Mesenchymal stem cell (in vitro differentiated cells and primary cell): ENCODE measurements at places on chromosomes 2 and 18.

DNA sequence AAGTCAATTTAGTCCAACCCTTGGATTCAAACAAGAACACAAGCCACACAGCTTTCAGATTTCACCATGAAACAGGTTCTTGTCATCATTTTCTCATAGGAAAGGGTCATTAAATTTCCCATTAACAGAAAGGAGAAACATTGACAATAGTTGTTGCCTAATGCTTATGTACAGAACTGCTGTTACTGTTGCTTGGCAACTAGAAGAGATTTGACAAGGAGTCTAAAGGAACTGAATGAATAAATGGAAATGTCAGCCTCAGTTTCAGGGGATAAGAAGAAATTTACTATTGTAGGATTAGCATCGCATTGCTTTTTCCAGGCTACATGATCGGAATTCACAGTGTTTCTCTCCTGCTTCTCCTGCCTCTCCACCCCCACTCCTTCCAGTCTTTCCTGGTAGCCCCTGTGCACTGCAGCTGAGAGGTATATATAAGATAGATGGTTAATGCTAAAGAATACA is 90.3 kb downstream of the SPATS2L start:
- DNase-seq, result peak; percentile 88

DNA sequence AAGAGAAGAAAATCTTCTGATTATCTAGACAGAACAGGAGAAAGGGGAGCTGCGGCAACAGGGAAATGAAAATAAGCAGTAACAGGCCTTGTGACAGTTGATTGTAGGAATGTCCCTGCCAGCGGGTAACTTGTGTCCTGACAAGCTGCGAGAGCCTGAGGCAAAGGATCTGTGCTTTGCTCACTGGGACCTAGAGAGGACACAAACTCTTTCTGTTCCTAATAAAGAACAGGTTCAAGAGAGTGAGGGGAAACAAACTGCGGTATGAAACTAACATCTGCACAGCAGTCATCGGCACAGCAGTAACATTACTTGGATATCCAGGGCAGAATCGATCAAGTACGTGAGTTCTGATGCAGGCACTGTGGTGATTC is 103.7 kb upstream of the THOC1 start:
- DNase-seq, result peak; percentile 17

DNA sequence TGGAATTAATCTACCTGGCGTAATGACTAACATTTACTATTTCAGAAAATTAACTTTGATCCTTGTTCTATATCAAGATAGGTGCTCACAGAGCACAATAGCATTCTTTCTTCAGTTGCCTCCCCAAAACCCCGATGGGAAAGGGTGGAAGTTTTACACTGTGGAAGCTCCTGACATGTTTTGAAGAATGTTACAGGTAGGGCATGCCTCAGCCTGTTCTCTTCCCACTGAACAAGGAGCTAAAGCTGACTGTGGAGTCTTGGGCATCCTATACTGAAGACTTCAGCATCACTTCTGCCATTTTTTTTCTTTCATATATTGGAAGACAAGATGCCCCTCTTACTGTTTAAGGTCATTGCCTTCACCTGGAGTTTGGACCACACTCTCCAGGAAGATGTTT is 211.2 kb downstream of the SPP2 start:
- no peak for DNase-seq

DNA sequence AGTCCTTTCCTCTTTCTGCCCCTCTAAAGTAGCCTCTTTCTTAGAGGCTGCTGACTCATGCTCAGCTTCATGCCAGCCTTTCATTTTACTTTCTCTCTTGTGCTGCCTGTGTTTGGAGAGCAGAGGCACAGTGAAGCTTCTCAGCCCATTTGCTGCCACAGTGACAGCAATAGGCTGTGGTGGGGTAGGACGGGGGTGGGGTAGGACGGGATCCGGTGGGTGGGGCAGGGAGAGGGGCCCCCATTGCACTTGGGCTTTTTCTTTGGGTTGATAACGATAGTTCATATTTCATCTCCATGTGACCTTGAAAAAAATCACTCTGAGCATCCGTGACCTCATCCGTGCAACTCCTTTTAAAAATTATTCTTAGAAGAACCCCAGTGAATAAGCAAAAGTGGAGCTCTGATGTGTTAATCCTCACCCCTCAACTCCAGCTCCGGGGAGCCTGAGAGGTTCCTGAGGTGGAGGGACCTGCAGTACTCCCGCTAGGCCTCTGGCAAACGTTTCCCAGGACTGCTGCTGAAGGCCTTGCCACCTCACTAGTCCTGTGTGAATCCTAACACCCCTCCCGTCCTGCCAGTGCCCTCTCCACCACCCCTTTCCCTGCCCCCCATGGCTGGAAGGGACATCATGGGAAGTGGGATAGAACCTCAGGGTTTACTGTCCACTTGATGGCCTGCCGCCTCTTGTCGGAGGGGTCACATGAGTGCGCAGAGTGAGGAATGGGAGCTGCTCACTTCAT is 70.8 kb downstream of the INPP4A start:
- DNase-seq, result peak; percentile 67

DNA sequence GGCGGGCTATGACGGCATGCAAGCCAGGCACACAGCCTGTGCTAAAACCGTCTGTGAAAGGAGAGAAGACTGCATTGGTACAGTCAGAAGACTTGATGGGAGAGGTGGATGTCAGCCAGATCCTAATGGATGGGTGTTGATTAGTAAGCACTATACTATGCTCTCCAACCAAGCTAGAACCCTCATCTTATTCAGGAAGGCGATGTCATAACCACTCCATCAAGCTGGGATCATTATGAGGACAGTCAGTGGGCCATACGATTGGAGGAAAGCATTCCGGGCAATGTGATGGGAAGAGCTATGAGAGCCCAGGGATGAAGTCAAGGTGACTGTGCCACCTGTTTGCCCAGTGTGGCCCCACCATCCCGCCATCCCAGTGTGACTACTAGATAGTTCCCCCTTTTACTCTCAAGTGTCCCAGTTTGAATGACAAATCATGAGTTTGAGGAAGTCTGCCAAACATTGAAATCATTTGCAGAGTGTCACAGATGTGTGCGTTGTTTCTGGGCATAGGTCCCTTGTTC is 66.4 kb downstream of the MRPS9 start:
- no peak for DNase-seq

DNA sequence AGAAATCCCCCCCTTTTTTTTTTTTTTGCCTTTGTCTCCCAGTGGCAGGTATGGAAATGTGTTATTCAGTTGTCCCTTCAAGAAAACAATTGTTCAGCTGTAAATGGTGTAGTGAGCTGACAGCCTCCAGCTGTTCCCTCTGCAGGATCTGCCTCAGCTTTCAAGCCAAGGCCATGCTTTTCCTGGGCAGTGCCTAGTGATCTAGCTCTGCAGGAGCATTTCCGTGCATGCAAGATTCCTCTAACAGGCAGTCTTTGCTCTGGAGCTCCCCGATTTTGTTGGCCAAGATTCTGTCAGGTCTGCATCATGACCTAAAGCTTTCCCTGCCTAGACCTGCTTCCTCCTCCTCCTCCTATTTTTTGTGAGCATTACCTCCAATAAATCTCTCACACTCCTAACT is 300.7 kb upstream of the UBE2E3 start:
- no peak for DNase-seq

- DNase-seq, result no peak
Measured at GRCh38 chr2:52369178-52369577, 1337.2 kb upstream of the NRXN1 start.

- peak; percentile 32 for DNase-seq
Measured at GRCh38 chr18:46067438-46068007, 4.5 kb downstream of the PSTPIP2 start.

GRCh38 chr2:64905338-64906024 is 83.7 kb upstream of the SLC1A4 start:
- DNase-seq, result no peak

GRCh38 chr18:67913040-67913439 is 396.5 kb upstream of the DSEL start:
- DNase-seq, result no peak

DNA sequence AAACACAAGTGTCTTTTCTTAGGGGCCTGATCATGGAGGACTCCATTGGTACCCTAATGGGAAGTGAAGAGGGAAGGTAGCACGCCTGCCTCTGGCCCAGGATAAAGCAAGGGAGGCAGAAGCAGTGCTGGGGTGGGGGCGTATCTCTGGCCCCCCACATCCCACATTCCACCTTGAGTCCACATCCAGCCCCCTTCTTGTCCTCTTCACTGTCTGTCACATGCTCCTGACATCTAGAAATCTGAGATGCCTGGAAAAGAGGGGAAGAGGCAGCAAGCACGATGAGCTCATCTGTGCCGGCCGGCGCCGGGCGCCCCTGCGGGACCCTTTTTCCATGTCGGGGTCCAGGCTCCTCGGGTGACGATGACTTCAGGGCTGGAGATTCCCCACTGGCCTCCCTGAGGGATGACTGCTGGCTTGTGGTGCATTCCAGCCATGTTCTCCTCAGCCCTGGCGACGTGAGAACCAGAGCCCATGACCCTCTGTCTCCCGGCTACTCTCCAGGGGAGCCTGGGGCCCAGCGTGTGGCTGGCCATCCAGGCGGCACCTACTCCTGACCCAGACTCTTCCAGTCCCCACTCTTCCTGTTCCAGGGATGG is 277.5 kb downstream of the DYSF start:
- no peak for DNase-seq

- peak; percentile 56 for DNase-seq
Measured at GRCh38 chr2:224570328-224570993, 14.7 kb downstream of the CUL3 start.

DNA sequence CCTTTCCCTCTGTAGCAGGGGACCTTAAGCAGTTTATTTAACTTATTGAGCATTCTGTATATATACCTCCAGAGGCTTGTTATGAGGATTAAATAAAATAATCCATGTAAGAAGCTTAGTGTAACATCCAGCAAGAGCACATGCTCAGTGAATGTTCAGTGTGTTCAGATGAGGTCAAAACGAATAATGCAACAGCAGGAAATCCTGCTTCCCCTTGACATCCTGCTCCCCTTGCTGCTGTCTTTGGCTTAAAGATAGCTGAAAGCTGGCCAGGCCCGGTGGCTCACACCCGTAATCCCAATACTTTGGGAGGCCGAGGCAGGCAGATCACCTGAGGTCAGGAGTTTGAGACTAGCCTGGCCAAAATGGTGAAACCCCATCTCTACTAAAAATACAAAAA is 68.7 kb downstream of the COL4A4 start:
- peak; percentile 9 for DNase-seq

DNA sequence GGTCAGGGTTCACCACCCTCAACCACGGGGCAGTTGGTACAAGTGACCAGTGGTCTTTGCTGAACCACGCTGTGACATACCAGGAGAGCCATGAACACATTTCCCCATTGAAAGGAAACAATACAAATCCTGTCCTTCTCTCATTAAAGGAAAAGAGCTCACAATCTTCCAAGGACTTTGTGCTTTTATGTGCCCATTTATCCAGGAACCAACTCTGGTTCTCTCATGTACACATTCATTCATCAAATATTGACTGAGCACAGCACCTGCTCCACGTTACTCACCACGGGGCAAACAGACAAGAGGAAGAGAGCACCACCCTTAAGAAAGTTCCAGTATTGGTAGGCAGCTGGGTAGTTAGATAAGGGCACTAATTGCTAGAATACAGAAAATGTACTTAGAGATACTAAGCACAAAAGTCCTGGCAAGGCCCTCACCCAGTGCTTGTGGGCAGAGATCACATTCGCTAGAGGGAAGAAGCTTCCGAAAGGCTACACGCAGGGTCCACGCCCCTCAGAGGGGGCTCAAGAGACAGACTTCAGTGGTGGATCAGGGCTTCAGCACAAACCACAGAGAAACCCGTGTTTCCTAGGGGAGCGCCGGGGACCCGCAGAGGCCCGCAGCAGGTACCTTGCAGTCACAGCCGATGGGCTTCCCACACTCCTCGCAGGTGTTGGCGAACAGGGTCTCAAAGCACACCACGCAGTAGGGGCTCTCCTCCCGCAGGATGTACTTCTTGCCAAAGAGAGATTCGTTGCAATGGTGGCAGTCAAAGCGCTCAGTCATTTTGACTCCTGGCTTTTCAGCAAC is 12.9 kb downstream of the FHL2 start:
- DNase-seq, result no peak

- DNase-seq, result no peak
Measured at GRCh38 chr2:210617318-210617717, 60.9 kb downstream of the CPS1 start.

DNA sequence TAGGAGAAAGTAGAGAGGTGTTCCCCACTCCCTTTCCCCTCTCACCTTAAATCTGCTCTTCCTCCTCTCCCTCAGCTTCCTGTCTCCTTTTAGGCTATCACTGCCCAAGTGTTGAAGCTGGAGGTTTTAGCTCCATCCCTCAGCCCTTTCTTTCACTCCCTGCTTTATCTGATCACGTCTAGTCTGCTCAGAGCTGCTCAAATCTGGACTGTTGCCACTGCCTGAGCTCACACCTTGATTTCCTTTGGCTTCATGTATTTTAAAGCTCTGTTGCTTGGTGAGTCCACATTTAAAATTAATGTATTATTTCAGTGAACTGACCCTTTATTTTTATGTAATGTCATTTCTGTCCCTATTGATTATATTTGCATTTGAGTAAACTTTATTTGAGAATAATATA is 236.6 kb downstream of the PTGR3 start:
- DNase-seq, result no peak

GRCh38 chr18:57443702-57444101 is 8.5 kb downstream of the ONECUT2 start:
- DNase-seq, result no peak

- peak; percentile 86 for DNase-seq
Measured at GRCh38 chr2:112622528-112622849, 23.2 kb upstream of the SLC20A1 start.

DNA sequence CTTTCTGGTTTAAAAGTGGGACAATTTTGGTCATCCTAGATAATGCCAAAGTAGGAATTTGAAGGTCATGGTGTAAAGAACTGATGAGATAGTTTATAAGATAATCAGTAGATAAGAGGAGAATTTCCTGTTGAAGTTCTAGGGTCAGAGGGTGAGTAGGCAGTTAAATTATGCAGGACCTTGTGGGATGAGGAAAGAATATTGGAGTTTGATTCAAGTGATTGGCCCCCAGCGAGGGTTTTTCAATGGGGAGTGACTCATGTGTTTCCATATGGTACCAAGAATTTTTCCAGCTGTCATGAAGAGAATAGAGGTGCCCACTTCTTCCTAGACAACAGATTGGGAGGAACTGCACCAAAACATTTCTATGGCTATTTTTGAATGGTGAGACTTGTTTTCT is 940.2 kb upstream of the ZEB2 start:
- peak; percentile 32 for DNase-seq

- no peak for DNase-seq
Measured at GRCh38 chr18:4445902-4446301, 9.2 kb downstream of the DLGAP1 start.

DNA sequence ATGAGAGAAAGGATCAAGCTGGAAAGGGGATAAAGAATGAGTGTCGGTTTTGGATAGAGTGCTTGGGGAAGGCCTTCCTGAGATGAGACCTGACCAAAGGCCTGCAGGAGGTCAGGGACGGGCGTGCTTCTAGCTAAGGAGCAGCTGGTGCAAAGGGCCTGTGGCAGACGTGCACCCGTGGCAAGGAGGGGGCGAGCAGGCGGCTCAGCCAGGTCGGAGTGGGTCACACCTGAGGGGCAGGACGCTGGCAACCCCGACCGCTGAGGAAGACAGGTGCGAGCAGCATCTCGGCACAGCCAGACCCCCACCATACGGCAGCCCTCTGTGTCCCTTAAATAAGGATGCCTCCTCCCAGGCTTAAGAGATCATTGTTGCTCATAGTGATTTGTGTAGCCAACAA is 48.1 kb downstream of the ODC1 start:
- no peak for DNase-seq

GRCh38 chr2:85802354-85803103 is 48.7 kb downstream of the ATOH8 start:
- peak; percentile 64 for DNase-seq

GRCh38 chr2:239042551-239043320 is 194.9 kb downstream of the TWIST2 start:
- no peak for DNase-seq

GRCh38 chr18:78768221-78768620 is 211.4 kb upstream of the SALL3 start:
- no peak for DNase-seq

- peak; percentile 37 for DNase-seq
Measured at GRCh38 chr2:173079141-173079540, 3.5 kb downstream of the MAP3K20 start.
